ENCODE measurements at places on chromosomes 5 and 9. TPM values are rescaled to one million over a fixed set of nuclear protein-coding genes. Genes with fewer than 3 reads are reported as not detected.

- DNase-seq: no peak
Observed at GRCh38 chr5:143352691-143353090, 50.8 kb downstream of the NR3C1 start.

DNA sequence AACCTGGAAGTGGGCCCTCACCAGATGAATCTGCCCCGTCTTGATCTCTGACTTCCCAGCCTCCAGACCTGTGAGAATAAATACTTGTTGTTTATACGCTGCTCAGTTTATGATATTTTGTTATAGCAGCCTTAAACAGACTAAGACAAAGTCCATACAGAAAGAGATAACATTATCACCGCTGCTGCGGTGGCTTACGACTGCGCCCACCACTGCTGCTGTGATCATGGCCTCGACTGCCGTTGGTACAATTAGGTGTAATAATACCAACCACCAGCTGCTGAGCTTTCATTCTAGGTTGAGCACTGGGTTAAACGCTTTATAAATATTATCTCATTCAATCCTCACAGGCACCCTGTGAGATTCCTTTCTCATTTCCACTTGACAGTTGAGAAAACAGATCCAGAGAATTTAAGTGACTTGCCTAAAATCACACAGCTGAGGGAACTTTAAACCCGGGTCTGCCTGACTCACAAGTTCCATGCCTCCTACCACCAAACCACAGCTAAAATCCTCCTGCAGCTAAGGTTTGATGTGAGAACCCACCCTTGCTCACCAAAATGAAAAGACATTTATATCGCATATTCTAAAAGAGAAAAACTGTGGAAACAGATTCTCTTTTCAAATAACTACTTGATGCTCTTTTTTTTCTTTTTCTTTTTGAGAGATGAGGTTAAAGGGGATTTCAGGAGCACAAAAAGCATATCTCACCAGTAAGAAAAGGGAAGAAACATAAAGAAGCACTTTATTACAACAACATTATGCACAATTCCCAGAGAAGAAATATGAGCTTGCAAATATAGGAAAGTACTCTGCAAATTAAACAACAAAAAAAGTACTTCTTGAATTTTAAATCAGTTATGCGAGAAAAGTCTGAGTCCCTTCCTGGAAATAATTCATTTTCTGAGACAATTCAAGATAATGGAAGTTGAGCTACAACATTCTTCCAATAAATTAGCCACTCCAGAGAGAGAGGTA, 23.9 kb downstream of the GOLM1 start:
- no peak for DNase-seq

- DNase-seq: no peak
Observed at GRCh38 chr9:35357116-35357515, 132.8 kb upstream of the RUSC2 start.

DNA sequence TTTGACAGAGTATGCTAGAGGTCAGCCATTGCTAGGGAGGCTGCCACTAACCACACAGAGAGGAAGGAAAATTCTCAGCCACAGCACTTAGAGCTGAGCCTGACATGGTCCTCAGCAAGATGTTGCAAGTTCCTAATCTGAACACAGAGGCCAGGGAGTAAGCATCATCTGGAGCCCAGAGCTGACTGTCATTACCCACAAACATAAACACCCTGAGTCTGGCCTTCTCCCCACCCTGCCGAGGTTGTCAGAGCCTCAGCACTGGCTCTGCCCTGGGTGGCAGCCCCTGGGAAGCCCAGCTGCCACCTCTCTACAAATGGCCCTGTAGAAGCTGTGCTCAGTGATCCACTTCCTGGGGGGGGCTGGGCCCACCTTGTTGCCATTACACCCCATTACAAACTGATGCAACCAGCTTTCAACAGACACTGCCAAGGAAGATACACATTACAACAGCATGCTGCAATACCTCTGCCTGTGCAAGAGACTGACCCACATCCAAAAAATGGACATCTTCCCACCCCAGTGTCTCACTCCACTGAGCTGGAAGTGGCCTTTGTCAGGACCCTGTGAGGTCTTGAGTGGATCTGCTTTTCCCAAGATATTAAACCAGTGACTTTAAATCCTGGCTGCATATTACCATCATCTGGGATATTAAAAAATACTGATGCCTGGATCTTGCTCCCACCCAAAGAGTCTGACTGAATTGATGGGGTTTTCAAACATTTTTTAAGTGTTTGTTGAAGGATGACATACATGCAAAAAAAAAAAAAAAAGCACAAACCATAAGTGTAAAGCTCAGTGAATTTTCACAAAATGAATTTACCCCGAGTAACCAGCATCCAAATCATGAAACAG, 33.0 kb downstream of the IRF1 start:
- peak; percentile 77 for DNase-seq

GRCh38 chr5:10246761-10247160, 2.9 kb downstream of the ATPSCKMT start:
- no peak for DNase-seq

DNA sequence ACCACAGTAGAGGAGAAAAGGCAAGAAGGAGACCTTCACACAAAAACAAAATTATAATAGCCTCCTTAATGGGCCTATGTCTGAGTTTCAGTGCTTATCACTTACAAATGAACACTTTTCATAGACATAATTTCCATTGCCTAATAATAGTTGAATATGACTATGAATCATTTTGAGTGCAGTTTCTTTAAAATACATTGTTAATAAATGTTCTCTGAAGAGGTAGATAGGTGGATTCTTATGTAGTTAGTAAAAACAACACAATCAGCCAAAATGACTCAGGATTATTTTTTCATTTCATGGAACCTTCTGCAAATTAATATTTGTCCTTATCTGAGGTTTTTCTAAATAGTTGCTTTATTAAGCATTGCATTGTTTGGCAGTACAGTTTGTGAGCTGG, 45.6 kb downstream of the DAPK1 start:
- DNase-seq: no peak

- DNase-seq: no peak
Observed at GRCh38 chr5:37640088-37640487, 199.8 kb downstream of the GDNF start.

DNA sequence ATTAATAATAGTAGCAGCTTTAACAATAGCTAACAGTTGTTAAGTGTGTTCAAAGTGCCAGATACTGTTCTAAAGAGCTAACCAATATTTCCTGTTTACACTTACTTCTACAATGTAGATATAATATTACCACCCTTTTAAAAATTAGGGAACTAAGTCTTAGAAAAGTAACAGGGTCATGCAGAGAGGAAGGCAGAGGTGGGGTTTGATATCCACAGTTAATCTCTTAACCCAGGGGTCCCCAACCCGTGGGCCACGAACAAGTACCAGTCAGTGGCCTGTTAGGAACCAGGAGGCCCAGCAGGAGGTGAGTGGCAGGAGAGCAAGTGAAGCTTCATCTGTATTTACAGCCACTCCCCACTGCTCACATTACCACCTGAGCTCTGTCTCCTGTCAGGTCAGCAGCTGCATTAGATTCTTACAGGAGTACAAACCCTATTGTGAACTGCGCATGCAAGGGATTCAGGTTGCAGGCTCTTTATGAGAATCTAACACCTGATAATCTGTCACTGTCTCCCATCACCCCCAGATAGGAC, 89.1 kb downstream of the ACTL7B start:
- no peak for DNase-seq

DNA sequence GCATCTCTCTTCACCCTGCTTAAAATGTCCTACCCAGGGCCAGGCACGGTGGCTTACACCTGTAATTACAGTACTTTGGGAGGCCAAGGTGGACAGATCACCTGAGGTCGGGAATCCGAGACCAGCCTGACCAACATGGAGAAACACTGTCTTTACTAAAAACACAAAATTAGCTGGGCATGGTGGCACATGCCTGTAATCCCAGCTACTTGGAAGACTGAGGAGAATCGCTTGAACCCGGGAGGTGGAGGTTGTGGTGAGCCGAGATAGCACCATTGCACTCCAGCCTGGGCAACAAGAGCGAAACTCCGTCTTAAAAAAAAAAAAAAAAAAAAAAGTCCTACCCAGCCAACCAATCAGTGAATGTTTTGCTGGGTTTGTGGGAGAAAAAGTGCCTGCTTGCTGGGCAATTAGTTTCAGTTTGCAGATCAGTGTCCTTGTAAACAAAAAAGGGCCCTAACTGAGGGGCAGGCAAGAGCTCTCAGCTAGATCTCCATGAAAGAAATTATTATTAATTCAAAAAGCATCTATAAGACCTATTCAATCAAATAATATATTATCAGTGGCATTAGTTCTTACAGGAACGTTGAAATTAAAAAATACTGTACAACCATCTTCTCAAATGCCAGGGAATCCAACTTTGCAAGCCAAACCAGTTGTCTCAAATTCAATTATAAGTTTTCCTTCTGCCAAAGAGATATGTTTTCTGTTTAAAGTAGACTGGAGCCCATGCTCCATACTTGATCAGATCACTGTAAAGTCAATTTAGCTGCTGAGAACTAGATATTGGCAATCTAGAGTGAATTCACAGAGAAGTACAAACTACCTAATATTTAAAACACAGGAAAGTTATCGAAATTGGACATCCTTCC, 3.9 kb downstream of the MEGF9 start:
- no peak for DNase-seq

Gene IL4
- not detected for total RNA-seq

Gene GAPT
- 0.67 TPM for total RNA-seq

Gene CBY3
- not detected for total RNA-seq

Gene LOX
- 6.4 TPM for total RNA-seq

Measured in Peyer's patch (tissue), 4 donors.